ENCODE measurements at places on chromosomes 1 and 21.

DNA sequence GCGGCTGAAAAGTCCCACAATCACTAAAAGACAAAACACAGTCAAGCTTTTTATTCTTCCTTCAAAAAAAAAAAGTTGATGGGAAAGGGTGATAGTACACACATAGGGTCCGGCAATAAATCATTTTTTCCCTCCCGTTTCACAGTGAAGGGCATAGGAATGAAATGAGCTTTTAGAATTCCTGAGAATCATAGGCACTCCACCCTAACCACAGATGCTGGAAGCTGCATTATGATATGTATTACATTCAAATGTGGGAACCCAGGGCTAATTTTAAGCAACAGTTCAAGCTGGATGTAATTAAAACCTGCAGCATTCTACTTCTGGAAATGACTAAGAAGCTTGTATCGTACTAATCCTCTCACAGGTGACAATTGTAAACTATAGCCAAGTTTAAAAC is 75.7 kb upstream of the KCNJ15 start:
- no peak for DNase-seq

DNA sequence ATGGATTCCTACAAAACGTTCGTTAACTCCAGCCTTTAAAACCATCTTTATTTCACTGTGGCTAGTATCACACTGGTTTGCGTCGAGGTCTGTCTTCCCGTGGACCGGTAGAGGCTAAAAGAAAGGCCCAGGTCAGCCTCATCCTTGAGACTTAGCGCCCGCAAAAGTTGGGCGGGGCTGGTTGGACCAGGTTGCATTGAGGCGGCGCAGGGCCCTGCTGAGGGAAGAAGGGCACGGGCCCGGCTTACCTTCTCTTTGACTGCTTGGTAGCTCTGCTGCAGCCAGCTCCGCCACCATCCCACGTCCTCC is 455 bp downstream of the BSDC1 start:
- DNase-seq: no peak

- DNase-seq: no peak
Measured at GRCh38 chr1:42047508-42047880, 105.7 kb upstream of the GUCA2B start.

DNA sequence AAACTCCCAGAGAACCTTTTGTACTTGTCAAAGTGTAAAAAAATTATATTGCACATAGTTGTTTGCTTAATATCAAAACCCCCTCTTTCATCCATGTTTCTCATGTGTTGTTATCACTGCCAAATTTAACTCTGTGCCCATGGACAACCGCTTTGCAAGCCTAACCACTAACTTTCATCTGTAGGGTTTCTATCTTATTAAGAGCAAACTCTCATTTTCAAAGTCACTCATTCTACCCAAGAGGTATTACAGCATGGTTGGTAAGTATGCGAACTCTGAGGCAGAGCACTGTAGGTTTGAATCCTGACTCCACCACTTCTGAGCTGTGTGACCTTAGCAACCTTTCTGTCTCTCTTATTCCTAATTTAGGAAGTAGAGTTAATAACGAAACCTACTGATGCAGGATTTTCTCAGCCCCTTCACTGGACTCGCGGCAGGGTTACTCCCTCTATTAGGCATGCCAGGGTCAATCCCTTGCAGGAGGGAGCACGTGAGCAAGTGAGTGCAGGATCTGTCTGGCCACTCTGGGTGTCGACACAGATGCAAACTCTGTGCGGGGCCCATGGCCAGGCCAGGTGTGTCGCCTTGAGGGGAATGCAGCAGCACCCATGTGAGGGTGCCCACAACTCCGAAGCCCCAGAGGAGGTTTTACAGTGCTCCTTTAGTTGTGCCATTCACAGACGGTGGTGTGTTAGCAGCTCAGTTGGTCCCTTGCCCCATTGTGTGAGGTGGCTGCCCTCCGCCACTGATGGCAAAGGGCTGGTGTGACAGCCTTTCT is 361.5 kb upstream of the ADGRL2 start:
- DNase-seq: no peak

DNA sequence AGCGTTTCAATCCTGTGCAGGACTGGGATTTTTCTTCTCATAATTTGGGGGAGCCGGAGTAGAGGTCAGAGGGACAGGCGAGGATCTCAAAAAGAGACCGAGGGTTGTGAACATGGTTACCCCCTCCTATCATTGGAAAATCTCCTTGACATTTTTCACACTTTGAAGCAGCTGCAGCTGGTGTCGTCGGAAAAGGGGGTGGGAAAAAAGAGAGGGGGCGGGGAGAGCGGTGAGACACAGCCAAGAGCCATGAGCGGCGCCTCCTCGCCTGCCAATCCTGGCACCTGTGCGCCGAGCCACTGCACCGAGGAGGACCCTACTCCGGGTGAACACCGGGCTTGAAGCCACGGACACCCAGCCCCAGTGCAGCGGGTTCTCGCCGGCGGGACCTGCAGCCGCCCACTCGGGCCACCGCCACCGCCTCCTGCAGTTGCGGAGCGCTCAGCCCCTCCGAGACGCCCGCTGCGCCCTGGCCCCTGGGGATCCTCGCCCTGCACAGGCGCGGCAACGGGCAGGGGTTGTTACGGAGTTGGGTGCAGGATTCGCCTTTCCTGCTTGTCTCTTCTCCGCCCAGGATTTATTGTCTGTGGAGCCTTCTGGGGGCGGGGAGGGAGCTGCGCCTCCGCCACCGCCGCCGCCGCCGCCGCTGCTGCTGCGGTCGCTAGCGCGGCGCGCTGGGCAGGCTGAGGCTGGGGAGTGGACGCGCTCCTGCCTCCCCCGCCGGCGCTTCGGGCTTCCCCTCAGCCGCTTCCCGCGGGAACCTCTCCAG is at the start of gene LRRC7:
Gene LRRC7 (plus strand): TSS at position 271 of the 769 bp plus-strand sequence. CDS start 718 bp downstream, outside the sequence.
- DNase-seq: no peak

DNA sequence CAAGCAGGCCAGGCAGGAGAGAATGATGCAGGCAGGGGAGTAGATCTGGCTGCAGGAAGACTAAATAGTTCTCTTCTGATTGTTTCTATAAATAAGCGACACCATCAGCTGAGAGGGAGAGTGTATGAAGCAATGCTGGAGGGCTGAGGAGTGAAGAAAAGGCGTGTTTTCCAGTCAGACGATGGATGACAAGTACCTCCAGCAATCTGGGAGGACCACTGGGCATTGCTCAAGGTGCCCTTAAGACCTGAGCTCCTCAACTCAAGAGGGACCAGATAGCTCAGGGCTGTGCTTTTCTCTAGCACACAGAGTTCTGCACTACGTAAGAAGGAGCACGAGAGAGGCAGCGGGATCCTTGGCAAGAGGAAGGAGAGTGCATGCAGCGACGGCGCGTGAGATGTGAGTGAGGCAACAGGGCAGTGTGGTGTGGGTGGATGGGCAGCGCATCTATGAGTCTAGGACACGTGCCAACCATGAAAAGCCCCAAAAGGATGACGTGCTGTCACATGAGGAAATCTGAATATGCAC is 36.0 kb downstream of the PABPC4 start:
- no peak for DNase-seq

DNA sequence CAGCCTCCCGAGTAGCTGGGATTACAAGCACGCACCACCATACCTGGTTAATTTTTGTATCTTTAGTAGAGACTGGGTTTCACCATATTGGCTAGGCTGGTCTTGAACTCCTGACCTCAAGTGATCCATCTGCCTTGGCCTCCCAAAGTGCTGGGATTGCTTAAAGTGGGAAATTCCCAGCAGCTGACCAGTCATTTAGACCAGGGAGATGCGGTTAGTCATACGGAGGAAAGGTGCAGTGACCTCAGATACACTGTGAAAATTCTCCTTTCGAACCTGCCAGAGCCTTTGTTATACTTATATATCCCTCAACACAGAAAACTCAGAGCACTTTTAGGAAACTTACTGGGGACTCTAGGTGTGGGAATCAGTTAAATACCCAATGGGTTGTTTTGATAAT is 39.6 kb downstream of the MAP10 start:
- DNase-seq: no peak

- DNase-seq: no peak
Measured at GRCh38 chr1:245837718-245838117, 669.4 kb downstream of the SMYD3 start.

DNA sequence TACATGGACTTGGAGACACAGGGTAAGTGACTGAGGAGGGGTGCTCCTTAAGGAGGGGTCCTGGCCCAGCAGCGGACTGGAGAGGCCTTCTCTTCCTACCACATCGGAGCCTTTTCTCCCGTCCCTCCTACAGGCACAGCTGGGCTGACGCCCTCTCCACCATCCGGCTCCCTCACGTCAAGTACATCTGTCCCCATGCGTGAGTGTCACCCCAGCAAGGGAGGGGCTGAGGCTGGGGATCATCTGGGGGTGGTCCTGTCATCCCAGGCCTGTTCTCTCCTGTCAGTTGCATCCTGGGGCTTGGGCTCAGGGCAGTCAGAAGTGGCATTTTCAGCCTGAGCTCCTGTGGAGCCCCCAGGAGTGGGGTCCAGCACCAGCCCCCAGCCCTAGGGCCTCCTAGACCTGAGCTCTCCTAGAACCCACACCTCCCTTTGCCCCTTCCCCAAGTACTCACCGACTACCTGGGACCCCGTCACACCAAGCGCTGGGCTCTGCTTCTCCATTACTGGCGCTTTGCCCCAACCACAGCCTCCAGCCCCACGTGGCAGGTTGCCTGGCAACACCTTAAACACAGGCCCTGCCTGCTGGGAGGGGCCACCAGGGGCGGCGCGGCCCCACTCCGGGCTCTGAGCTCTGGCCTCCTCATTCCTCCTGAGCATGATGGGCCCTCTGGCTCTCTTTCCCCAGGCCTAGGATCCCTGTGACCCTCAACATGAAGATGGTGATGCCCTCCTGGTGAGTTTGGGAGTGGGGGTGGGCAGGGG is 2.3 kb downstream of the LYPLA2 start:
- no peak for DNase-seq

GRCh38 chr1:10737651-10738050 is 58.8 kb downstream of the CASZ1 start:
- no peak for DNase-seq

GRCh38 chr1:118998171-118998570 is 10.0 kb upstream of the TBX15 start:
- DNase-seq: no peak

DNA sequence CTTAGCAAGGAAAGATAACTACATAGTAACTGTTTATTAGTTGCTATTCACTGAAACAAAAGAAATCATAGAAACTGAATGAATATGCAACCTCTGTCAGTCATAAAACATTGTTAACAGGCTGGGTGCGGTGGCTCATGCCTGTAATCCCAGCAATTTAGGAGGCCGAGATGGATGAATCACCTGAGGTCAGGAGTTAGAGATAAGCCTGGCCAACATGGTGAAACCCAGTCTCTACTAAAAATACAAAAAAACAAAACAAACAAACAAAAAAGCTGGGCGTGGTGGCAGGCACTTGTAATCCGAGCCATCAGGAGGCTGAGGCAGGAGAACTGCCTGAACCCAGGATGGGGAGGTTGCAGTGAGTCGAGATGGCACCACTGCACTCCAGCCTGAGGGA is 44.1 kb downstream of the CRB1 start:
- DNase-seq: no peak

DNA sequence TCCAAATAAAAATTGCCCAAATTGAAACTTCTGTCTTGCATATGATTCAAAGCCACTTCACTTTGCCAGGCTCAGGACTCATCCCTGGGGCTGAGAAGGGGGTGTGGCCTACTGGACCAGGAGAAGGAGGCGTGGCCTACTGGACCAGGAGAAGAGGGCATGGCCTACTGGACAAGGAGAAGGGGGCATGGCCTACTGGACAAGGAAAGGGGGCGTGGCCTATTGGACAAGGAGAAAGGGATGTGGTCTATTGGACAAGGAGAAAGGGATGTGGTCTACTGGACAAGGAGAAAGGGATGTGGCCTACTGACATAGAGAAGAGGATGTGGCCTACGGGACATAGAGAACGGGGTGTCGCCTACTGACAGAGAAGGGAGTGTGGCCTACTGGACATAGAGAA is 405.3 kb downstream of the RRAGC start:
- no peak for DNase-seq

DNA sequence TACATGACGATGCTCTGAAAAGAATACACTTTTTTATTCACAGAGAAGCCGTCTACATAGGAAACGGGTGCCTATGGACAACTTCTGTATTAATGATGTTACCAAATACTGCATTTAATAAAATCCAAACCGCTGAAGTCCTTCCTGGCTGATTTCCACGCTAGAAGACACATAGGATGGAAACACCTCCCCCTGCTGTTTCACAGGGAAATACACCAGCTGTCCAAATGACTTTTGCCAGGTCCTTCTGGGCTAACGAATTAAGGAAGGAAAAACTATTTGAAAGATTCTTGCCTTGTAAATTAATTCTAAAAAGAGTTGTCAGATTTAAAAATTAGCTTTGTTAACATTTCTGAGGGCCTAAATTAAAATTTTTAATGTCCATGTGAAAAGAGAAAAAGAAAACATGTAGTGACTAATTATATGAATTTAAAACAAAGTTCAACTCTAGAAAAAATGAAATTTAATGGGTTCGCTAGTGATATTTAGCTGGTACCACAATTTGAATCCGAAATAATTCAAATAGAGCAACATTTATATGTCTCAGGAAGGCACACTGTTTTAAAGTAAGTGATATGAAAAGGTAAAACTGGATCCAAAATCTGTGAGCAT is 146.0 kb downstream of the RERE start:
- no peak for DNase-seq

DNA sequence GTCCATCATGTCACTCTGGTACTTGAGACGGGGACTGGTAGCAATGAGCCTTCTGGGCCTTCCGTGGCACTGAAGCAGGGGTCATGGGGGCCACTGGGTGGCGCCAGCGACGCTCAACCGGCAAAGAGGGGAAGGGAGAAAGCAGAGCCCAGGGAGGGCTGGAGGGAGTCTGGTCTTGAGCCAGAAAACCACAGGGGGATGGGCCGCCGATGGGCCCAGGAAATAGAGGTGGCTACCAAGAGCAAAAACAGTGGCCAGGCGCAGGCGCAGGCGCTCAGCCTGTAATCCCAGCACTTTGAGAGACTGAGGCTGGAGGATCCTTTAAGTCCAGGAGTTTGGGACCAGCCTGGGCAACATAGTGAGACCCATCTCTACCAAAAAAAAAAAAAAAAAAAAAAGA is 21.8 kb downstream of the EXOC8 start:
- peak; percentile 23 for DNase-seq

- no peak for DNase-seq
Measured at GRCh38 chr1:176850871-176851270, 313.6 kb downstream of the ASTN1 start.

- DNase-seq: no peak
Measured at GRCh38 chr1:21896652-21897532, 40.2 kb downstream of the HSPG2 start.

- DNase-seq: no peak
Measured at GRCh38 chr1:54851406-54851805, 35.6 kb downstream of the DHCR24 start.

GRCh38 chr1:173779936-173780335 is 44.5 kb upstream of the DARS2 start:
- no peak for DNase-seq

- DNase-seq: no peak
Measured at GRCh38 chr1:178283409-178283808, 189.5 kb downstream of the RASAL2 start.

GRCh38 chr1:217052626-217053025 is 329.4 kb upstream of the ESRRG start:
- no peak for DNase-seq

- no peak for DNase-seq
Measured at GRCh38 chr1:65729259-65729658, 63.4 kb upstream of the PDE4B start.

All from stimulated activated CD4-positive, alpha-beta T cell treated with anti-CD3 and anti-CD28 coated beads, Interleukin-12 subunit alpha, Interleukin-12 subunit beta, amount 100 ng/mL, for 48 hours (primary cell).